ENCODE measurements at places on chromosomes 3 and 15.

- DNase-seq = no peak
Observed at GRCh38 chr15:66702787-66703539, 927 bp downstream of the SMAD6 start.

GRCh38 chr15:88804257-88804656, 1.0 kb downstream of the ACAN start:
- no peak for DNase-seq

DNA sequence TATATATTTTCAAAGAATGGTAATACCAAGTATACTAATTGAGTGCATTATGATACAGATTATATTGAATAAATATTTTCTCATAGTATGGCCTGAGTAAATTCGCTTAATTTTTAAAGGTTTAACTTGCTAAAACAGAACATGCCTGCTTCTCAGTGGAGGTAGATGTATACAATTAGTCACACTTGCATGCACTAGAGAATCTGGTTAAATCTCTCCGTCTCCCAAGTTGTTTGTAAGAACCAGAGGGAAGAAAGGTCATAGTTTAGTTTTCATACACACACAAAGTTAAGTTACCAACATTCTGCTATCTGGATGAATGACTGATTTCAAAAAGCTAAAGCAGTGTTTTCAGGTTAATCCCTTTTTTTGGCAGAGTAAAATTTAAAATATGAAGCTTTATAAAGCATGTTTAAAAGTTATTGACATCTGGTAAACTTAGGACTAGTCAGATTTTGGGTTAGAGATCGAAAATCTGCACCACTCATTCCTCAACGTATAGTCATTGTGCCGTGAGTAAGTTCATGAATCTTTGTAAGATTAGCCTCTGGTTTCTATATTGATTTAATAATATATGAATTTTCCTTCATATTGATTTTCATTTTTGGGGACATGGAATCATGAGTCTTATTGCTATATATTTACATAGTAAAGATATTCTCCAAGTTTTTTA, 117.6 kb upstream of the SAMMSON start:
- DNase-seq = no peak

DNA sequence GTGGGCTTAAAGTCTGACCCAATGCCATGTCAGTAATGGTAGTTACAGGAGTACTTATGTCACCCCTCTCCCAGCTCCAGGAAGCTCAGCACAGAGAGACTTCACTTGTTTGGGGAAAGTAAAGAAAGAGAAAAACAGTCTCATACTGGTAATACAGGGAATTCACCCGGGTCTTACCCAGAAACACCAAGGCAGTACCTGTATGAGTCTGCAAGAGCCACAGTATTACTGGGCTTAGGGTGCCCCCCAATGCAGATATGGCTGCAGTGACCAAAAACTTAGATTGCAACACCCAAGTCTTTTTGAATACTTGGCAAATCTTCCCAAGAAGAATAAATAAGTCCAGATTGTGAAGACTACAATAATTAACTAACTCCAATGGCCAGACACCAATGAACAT, 622.1 kb downstream of the IGSF11 start:
- no peak for DNase-seq

DNA sequence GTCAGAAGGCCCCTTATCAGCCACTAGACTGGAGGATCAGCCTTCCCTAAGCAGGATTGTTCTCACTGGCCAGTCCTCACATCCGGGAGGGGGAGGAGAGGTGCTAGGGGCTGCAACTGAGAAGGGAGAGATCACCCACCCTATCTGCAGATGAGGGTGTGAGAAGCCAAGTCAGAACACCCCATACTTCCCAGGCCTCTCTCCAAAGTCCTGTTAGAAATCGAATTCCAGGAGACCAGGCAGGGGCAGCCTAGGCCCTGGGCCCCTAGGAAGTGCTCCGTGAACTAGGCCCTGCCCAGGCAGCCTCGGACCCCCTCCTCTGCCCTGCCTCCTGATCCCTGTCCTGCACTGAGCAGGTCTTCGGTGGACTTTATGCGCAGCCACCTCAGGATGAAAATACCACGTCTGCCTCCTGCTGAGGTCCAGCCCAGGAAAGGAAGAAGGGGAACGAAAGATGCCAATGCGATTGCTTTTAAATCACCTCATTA, 933 bp downstream of the DZIP1L start:
- DNase-seq = no peak

- no peak for DNase-seq
Observed at GRCh38 chr15:63362196-63362595, 19.4 kb downstream of the CA12 start.

DNA sequence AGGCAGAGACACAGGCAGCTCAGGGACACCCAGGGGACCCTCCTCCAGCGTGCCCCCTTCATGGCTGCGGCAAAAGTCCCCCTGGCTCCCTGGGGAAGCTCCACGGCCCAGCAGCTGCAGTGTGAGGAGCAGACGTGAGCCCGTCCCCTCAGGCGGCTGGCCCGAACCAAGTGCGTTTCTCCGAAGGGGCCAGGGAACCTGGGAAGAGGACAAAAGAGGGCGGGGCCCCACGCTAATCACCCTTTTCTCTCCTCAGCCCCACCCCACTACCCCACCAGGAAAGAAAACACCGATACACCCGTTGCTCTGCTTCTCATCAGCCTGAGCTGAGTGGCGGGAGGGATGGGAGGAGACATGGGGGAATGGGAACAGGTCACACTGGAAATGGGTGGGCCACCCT, at the start of gene MUC4:
TSS of gene MUC4 (minus strand) at position 174 of the 400 bp plus-strand sequence. CDS start at position 62, 112 bp downstream.
- DNase-seq = no peak

DNA sequence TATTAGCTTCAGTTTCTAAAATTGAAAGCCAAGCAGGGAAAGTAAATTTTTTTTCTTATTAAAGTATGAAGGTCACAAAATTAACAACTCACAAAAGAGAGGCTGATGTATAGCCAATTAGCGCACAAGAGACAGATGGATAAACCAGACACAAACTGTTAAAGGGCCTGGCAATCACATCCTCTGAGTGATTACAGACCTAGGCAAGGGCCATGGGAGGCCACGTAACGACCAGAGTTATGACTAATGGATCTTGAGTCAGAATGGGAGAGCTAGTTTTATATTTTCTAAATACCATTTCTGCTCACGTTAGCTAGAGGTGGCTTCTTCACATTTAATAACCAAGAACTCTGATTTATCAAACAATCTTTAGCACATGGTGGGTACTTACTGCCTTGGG, 17.8 kb upstream of the SCAMP5 start:
- no peak for DNase-seq

GRCh38 chr15:65382146-65382491, 4.3 kb upstream of the IGDCC3 start:
- no peak for DNase-seq

DNA sequence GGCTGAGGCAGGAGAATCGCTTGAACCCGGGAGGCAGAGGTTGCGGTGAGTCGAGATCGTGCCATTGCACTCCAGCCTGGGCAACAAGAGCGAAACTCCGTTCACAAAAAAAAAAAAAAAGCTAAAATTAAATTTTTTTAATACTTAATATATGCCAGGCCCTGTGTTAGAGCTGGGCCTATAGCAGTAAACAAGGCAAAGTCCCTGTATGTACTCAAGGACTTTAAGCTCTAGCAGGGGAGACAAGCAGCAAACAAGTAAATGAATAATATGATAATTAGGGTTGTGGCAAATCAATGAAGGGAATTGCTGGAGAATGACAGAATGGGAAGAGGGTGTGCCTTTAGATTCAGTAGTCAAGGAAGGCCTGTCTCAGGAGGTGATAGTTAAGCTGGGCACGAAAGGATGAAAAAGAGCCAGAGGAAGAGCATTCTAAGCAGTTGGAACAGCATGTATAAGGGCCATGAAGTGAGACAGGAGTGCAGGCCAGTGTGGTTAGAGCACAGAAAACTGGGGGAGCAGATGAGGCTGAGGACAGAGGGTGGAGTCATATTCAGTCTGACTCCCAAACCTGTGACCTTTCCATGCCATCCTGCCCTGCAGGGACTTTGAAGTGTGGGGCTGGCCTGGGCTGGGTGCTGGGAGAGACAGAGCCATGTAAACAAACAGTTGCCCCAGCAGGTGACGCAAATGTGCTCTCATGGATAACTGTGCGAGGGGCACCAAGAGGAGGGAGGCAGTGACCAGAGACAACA, 6.6 kb upstream of the RAF1 start:
- DNase-seq = no peak

Data from CMK (cell line).